NCI-H1436 treated with DMSO at 0.1 percent for 48 hours (cell line): ENCODE measurements at places on chromosomes 5 and 9.

DNA sequence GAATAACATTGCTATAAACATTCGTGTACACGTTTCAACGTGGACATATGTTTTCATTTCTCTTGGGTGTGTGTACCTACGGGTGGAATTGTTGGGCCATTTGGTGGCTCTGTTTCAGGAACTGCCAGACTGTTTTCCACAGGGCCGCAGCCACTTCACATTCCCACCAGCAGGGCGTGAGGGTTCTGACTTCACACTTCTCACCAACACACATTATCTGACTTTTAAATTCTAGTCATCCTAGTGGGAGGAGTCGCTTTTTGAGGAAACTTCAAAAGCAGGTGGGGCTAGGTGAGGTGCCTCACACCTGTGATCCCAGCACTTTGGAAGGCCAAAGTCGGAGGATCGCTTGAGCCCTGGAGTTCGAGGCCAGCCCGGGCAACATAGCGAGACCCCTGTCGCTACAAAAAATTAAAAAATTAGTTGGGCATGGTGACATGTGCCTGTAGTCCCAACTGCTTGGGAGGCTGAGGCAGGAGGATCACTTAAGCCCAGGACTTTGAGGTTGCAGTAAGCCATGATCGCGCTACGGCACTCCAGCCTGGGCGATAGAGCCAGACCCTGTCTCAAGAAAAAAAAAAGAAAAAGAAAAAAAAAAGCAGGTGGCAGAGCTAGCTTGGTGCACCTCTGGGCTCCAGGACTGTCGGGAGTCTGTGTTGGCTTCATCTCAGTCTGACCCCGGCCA is 28.5 kb downstream of the TSPAN17 start:
- no peak for DNase-seq

DNA sequence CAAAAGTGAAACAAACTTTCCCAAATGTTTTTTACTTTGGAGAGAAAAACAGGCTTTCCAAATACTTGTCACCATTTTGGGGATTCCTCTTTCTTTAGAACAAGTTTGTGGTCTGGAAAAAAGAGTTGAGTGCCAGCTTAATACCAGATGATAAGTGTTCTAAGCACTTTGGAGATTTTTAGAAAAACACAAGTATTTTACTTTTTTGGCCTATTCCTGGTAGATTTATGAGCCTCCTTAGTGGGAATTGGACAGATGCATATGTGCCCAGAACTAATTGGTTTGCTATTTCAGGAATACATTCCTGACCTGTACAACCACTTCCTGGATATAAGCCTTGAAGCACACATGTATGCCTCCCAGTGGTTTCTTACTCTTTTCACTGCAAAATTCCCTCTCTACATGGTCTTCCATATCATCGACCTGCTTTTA is 40.5 kb downstream of the GPR21 start:
- no peak for DNase-seq

DNA sequence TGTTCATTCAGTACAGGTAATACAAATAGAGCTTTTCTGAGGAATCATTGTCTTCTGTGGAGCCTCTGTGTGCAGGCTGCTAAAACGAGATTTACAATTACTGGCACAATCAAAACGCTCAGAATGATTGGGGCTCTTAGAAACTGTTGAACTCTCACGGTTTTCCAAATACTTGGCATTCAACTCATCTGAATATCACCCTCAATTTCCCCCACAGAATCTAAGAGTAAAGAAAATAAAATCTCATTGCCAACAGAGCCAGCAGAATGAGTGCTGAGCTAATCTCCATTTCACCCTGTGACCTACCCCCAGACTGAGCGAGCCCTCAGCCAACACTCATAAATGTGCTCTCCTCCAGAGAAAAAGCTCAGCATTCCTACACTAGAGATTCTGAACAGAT is 35.3 kb upstream of the TMED7 start:
- DNase-seq = no peak

- DNase-seq = no peak
Observed at GRCh38 chr5:113806250-113806649, 292.8 kb downstream of the YTHDC2 start.

GRCh38 chr9:128919402-128920089 is 1.2 kb upstream of the PHYHD1 start:
- DNase-seq = no peak

- no peak for DNase-seq
Observed at GRCh38 chr5:169280286-169280685, 20.7 kb downstream of the SLIT3 start.

- no peak for DNase-seq
Observed at GRCh38 chr9:136105398-136106135, 10.5 kb upstream of the NACC2 start.

DNA sequence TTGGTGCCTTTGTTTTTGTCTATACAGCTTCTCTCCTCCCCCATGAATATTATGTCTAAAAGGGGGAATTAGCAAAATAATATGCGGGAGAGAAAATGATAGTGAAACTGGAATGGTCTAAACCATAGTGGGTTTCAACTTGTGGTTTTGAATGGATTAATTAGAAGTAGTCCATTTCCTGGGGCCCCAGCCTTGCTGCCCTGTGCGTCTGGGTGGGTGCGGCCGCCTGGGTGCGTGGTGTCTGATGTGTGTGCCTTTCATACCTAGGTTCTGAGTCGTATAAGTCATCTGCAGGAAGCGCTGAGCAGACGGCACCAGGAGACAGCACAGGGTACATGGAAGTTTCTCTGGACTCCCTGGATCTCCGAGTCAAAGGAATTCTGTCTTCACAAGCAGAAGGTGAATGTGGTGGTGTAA is 120.0 kb upstream of the CACNA1B start:
- DNase-seq = no peak

DNA sequence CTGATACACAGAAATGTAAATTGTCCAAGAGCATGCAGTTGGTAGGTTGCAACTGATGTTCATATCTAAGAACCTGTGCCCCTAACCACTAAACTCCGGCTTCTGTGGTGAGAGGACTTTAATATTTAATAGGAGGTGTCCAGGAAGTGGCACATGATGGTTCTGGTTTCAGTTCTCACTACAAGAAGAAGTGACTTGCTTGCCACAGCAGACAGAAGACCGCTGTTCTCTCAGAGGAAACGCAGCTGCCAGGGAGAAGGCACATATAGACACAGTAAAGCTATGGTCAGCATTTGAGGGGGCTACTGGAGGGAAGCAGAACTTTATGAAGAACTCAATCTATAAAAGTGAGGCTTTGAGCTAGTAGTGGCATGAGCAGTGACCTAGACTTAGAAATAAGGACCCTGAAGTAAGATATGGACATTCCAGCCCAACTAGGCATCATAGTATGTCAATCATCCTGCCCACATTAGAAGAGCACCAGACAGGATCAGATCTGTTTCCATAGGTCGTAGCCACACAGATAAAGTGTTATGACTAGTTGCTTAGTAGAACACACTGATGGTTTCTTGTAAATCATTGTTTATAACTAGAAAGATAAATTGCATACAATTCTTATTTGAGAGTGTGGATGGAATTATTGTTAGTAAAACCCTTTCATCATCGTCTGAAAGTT is 36.4 kb upstream of the DAB2 start:
- DNase-seq = no peak

GRCh38 chr9:101421653-101422065 is 13.9 kb downstream of the ALDOB start:
- DNase-seq = no peak

- DNase-seq = no peak
Observed at GRCh38 chr5:40572391-40572790, 107.3 kb upstream of the PTGER4 start.

GRCh38 chr5:181005791-181006190 is 17.1 kb downstream of the BTNL3 start:
- DNase-seq = no peak

- no peak for DNase-seq
Observed at GRCh38 chr5:31036411-31036810, 157.1 kb upstream of the CDH6 start.

GRCh38 chr5:73214996-73215395 is 42.0 kb downstream of the TMEM174 start:
- DNase-seq = no peak

DNA sequence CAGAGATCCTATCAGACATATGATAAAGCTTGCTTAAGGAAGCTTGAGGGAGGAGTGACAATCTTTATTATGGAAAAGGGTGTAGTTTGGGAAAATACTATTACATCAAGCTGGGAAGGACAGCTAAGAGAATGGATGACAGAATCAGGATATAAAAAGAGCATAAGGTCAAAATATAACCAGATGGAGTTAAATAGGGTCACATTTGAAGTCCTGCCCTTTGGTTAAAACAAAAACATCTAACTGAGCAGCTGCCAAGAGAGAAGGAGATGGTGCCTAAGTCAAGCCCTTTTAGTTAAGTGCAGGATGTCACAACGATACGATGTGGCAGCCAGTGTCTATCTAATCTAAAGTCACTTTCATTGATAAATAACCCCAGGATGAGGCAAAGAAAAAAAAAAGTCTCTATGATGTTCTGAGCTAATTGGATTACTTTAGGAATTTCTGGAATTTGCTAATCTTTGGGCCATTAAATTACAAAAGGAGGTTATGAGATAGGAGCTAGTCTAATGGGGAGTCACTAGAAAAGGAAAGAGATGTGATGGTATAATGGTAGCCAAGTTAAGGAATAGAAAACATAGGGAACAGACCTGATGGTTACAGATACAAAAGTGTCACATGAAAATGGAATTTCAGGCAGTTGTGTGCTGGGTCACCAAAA is 365.2 kb downstream of the PDE4D start:
- no peak for DNase-seq

DNA sequence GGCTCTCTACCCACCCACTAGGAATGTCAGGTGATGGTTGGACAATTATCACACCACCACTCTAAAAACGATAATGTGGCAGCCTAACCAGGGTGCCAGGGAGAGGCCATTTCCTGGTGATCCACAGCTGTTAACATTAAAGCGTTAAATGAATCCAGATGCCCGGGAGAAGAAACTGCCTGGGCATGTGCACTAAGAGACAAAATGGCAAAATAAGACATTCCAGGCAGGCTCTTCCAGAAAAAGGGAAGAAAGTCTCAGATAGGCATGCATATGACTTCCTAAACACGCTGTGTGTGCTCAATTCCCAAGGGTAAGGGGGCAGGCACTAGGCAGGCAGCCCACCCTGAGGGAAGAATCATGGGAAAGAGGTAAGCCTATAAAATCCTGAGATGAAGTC is 4.6 kb upstream of the TXN start:
- no peak for DNase-seq

- DNase-seq = no peak
Observed at GRCh38 chr5:169629847-169630548, 7.1 kb upstream of the DOCK2 start.

GRCh38 chr5:31832966-31833365 is 194.0 kb downstream of the PDZD2 start:
- no peak for DNase-seq

- DNase-seq = no peak
Observed at GRCh38 chr5:92023555-92023954, 640.4 kb upstream of the ARRDC3 start.

DNA sequence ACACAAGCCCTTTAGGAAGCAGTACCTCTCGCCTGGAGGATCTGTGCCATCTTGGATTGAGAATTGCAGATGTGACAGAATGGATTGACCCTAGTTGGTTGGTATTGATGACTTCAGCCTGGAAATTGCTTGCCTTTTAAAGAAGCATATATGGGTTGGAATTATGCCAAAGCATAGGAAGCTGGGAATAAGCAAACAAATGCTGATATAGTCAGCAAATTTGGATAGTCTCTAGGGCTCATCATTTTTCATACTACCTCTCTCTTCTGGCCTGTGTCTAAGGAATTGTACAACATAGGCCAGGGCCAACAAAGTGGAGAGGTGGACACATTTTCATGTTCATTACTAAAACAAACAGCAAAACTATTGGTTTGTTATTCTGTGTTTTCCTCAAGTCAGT is 13.2 kb downstream of the TRIM32 start:
- no peak for DNase-seq

DNA sequence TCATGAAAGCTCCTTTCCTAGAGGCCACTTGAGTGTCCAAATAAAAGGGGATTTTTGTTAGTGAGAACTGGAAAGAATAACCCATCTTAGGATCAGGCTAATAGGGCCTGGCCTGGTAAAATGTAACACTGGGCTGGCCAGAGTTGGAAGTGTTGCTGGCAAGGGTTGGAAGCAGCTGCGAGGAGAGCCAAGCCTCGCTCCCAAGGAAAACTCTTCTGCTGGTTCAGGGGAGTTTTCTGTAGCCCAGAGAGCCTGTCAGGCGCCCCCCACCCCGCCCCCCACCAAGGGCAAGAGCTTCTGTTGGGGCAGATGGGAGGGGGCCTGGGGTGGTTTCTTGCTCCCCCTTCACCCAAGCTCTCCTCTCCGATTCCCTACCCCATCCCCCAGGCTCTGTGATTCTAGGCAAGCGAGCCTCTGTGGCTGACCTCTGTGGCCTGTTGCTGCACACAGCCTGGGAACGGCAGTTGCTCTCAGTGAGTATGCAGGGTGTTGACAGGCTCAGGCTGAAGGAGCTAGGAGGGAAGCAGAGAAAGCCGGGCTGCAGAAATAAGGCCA is 547.8 kb downstream of the CCDC171 start:
- no peak for DNase-seq

DNA sequence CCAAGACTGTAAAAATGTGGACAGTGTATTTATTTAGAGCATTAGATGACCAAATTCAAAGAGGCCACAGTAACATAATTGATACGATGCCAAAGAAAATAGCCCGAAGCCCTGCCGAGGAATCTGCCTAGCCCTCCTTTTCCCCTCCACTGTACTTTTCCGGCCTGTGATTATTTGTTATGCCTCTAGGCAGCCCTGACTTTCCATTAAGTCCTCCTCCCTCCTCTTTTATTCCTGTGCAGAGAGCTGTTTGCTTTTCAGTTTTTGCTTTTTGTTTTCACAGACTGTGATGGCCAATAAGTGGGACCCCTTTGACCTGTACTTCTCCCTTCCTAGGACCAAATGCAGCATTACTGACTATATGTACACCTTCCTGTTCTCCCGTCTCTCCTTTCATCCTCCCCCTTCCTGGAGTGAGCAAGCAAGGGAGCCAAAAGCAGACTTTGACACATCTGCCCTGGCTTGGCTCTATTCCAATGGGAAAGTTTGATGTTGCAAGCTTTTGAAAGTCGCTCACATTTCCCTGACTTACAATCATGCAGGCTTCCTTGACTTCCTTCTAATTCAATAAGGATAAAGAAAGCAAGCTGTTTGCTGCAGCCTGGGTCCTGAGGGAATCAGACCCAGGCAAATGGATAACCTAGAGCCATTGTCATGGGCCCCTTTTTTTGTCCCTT is 76.1 kb downstream of the NREP start:
- no peak for DNase-seq

DNA sequence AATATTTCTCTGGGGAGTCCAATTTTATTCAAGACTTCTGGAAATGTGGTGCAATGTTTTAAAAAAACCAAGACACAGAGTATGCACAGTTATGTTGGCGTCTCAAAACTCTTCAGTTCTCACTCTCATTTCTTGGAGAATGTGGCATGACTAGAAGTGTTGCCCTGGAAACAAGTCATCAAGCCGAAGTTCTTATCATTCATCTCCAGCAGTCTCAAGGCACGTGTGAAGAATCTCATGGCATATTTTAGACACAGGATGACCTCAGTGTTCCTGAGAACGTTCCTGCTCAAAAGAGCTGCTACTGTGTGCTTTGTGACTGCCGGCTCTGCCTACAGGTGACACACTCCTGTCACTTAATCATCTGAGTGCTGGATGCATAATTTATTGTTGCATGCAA is 147.4 kb upstream of the IRX4 start:
- DNase-seq = no peak

- DNase-seq = no peak
Observed at GRCh38 chr5:107331882-107332281, 338.9 kb downstream of the EFNA5 start.
